Frontal cortex (tissue), 4 donors: ENCODE measurements at places on chromosomes 1 and 21.

- no peak for DNase-seq
These were observed 141.1 kb upstream of the SAMSN1 start for GRCh38 chr21:14687268-14687625.

DNA sequence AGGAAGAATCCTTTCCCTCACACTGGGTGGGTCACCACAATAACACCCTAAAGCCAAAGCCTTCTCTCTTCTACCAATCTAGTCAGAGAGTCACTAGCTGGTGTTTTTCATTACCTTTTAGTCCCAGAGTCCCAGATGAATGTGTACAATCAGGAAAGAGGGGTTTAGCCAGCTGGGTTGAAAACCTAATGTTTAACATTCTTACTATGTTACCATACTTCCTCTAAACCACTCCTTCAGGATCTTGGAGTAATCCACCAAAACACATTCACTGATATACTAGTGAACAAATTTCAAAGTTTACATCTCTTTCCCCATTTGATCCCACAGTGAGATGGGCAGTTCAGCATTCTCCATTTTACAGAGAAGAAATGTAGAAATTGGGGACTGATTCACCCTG is 9.7 kb downstream of the LPAR3 start:
- DNase-seq = no peak

- no peak for DNase-seq
These were observed 114.5 kb downstream of the NUF2 start for GRCh38 chr1:163436140-163436812.

GRCh38 chr1:198640174-198640573 is 1.3 kb downstream of the PTPRC start:
- DNase-seq = no peak

GRCh38 chr1:242081446-242081845 is 82.5 kb upstream of the MAP1LC3C start:
- no peak for DNase-seq

- no peak for DNase-seq
These were observed 93.8 kb downstream of the LAMC2 start for GRCh38 chr1:183279835-183280234.
